ENCODE measurements at places on chromosomes 5 and 9.

- DNase-seq = no peak
These were observed 588.0 kb upstream of the TUSC1 start for GRCh38 chr9:26266146-26266793.

GRCh38 chr5:119285070-119285916 lies 70.5 kb upstream of the TNFAIP8 start:
- no peak for DNase-seq

GRCh38 chr9:131308452-131308851 lies 18.9 kb downstream of the PLPP7 start:
- DNase-seq = no peak

- DNase-seq = no peak
These were observed 47.9 kb upstream of the SMAD5 start for GRCh38 chr5:136084698-136085097.

Data from WERI-Rb-1 (cell line).